ENCODE measurements at places on chromosomes 3 and 15.
A peak's percentile ranks its signal among the peaks of the same experiment; 100 is the strongest.

DNA sequence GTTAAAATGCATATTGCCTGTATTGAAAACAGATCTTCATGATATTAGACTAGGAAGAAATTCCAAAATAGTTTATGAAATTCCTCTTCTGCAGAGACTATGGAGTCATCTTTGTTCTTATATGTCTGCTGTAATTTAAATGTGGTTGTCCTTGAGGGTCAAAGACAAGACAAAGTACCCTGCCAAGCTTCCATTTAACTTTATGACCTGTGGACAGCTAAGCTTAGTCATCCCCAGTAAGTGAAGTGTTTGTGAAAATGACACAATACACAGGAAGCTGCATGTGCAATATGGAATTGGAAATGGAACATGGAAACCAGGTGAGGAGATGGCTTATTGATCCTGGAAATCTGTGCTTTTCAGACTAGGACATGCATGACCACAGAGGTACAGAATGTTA, 68.5 kb upstream of the GBE1 start:
- peak; percentile 17 for DNase-seq

GRCh38 chr3:182240474-182240873, 528.7 kb downstream of the SOX2 start:
- no peak for DNase-seq

GRCh38 chr3:196599734-196600128, 31.3 kb downstream of the FBXO45 start:
- no peak for DNase-seq

- no peak for DNase-seq
Observed at GRCh38 chr3:15014606-15015328, 50.3 kb downstream of the MRPS25 start.

GRCh38 chr3:176905331-176905730, 292.0 kb downstream of the TBL1XR1 start:
- DNase-seq: no peak

- DNase-seq: no peak
Observed at GRCh38 chr15:51195459-51195858, 100.8 kb upstream of the TNFAIP8L3 start.

GRCh38 chr15:69794645-69795469, 302.9 kb downstream of the TLE3 start:
- DNase-seq: peak; percentile 81

DNA sequence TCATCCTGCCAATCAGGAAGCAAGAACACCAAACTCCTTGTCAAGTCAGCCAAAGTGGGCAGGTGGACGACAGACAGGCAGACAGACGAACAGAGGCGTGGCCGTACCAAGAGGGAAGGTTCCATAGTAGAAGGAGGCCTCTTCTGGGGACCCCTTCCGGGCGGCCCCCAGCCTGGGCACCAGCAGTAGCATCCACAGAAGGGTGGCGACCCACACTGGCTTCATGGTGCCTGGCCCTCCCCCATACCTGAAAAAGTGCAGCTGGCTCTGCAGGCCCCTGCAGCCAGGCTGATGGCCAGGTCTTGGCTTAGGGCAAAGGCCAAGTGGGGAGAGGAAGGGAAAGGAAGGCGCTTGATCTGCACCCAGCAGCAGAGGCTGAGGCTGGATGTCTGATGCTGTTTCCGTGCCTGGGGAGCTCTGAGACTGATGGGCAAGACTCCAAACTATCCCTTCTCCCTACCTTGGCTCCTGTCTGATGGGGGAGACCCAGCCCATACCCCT, 607 bp downstream of the LCTL start:
- DNase-seq: peak; percentile 63

DNA sequence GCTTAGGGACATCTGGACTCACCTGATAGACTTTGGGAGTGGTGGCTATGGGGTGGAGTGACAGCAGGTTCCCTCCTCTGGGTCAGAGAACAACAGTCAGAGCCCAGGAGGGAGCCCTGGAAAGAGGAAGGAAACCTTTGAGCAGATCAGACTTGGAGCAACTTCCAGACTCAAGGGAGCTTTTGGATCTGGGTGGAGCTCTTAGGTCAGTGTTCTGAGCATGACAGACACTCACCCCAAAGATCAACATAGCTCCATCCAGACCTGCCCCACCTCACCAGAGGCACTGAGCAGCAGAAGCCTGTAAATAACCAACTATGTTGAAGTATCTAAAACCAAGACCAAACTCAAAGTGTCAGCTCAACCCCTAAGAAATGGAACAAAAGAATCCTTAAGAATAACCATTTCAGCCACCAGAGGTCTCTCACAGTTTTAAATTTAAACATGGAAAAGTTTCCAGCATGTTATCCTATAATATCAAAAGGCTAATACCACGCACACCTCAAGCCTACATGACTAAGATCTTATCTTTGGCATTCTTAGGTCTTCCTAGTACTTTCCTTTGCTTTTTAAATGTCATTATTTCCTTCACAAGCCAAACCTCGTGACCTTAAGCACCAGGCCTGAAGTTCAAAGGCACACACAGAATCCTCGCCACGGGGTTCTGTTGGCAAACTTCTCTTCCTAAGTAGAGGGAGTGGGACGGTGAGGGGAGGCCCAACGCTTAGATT, 56.4 kb downstream of the UMPS start:
- peak; percentile 48 for DNase-seq

GRCh38 chr3:20853890-20854289, 667.9 kb upstream of the SGO1 start:
- DNase-seq: no peak

DNA sequence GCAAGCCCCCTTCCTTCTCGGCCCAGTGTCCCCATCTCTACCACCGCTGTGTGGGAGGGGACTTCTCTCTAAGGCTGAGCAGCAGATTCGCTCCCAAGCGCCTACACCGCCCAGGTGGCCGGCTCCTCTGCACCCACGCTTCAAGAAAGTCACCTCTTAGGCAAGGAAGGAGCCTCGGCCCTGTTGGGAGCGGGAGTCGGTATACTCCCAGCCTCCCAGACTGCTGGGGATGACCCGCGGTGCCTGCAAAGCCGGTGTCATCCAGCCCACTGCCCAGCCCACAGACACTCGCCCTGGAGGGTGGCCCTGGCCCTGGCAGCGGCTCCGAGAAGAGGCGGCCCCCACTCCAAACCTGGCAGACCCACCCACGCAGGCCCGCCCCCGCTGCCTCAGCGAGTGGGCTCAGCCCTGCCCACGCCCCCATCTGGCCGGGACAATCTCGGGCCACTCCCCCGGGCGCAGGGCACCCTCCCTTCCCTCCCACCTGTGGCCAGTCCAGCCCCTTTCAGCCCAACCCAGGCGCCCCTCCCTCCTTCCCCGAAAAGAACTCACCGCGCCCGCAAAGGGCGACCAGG, 396 bp downstream of the CHRNB4 start:
- no peak for DNase-seq

GRCh38 chr15:67070150-67070549, 4.7 kb downstream of the SMAD3 start:
- DNase-seq: no peak

DNA sequence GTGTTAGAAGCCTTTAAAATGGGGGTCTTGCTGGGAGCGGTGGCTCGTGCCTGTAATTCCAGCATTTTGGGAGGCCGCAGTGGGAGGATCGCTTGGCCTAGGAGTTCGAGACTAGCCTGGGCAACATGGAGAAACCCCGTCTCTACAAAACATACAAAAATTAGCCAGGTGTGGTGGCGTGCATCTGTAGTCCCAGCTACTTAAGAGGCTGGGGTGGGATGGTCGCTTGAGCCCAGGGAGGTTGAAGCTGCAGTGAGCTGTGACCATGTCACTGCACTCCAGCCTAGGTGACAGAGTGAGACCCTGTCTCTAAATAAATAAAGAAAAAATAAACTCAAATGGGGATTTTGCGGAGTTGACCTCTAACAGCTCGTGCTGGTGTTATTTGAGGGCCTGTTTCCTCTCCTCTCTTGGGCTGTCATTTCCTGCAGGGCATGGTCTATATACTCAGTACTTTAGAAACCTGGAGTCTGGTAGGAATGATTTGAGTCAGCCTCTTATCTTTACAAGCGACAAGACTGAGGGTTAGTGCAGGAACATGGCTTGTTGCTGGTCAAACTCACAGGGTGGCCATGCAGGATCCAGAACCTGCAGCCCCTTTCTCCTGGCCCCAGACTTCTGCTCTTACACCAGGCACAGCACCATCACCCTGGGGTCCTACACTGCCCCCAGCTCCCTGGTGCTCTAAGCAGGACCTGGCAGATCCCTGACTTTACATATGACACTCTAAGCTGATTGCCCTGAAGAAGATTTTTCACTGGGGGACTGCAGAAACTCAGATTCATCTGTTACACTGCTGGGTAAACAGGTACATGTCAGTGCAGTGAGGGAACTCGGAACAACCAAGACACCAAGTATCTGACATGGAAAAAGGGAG, 15.1 kb downstream of the EHD4 start:
- no peak for DNase-seq

DNA sequence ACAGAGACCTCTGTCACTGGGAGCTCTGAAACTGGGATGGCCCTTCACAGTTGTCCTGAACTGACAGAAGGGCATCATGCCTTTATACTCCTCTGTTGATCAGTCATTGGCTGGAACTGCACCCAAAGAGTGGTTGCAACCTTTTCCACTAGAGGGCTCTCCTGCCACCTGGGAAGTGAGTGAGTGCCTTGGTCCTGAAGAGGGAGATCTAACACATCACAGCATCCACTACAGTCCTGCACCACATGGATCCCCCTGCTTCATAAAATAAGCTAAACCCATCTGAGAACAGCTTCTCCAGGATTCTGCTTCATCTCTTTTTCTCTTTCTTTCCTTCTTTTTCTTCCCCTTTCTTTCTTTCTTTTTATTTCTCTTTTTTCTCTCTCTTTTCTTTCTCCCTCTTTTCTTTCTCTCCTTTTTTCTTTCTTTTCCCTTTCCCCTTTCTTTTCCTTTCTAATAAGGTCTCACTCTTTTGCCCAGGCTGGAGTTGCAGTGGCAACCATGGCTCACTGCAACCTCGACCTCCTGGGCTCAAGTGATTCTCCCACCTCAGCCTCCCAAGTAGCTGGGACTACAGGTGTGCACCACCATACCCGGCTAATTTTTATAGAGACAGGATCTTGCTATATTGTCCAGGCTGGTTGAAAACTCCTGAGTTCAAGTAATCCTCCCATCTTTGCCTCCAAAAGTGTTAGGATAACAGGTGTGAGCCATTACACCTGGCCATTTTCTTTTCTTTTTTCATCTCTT, 42.8 kb upstream of the RAF1 start:
- peak; percentile 75 for DNase-seq

DNA sequence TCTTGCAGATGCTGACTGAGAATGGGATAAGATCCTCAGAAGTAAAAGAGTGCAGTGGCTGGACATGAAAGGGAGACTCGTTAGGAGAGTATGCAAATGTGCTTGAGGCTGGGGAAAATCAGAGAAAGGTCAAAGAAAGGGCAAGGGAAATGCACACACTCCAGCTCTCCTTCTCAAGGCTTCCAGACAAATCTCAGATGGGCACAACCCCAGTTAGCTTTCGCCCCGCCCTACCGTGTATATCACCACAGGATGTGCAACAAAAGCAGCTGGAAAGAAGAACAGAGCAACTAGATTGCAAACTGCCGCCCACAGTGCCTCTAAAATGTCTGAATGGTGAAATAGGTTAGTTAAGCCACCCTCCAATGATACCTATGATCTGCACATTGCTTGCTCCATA, 63.9 kb downstream of the CERS3 start:
- DNase-seq: no peak

GRCh38 chr3:128714887-128715491, 11.0 kb upstream of the RAB7A start:
- DNase-seq: no peak

GRCh38 chr3:180048840-180049239, 12.1 kb upstream of the PEX5L start:
- peak; percentile 76 for DNase-seq

DNA sequence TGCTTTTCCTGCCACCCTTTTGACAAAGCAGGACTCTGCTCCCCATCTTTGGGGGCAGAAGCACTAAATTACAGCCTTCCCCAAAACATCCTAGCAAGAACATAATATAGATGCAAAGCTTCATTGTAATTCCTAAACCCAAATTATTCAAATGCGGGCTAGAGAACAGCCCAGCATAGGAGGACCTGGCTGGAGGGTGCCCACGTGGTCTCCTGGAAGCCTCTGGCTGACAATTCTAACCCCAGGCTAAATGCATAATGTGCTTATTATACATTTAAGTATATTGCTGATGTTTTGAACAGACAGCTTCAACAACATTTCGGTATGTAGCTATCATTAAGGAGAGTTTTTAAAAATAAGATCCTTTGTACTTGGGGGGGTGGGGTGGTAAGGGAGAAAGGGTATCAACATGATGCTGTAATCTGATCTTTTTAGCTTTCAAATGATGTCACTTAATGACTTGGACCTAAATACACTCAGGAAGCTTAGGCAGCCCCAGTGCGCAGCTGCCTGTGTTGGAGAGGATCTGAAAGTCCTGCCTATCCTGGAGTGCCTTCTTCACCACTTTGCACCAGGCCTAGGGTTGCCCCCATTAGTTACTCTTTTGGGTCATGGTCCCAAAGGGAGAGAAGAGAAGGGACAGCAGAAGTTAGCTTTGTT, 57.2 kb upstream of the USP3 start:
- DNase-seq: no peak

- no peak for DNase-seq
Observed at GRCh38 chr3:38110314-38111050, 26.4 kb downstream of the ACAA1 start.

- DNase-seq: peak; percentile 64
Observed at GRCh38 chr15:41917767-41918430, 24.0 kb upstream of the SPTBN5 start.

- no peak for DNase-seq
Observed at GRCh38 chr15:27696530-27696929, 402.6 kb downstream of the OCA2 start.

GRCh38 chr3:177946497-177946896, 589.7 kb upstream of the KCNMB2 start:
- DNase-seq: no peak

- no peak for DNase-seq
Observed at GRCh38 chr3:141320399-141321108, 47.8 kb upstream of the ZBTB38 start.

All from fibroblast of upper back skin (primary cell).